ENCODE measurements at places on chromosomes 12 and 14.

- DNase-seq = no peak
Measured at GRCh38 chr12:95205016-95205624, 12.1 kb downstream of the FGD6 start.

- DNase-seq = no peak
Measured at GRCh38 chr14:26172396-26172795, 425.4 kb downstream of the NOVA1 start.

DNA sequence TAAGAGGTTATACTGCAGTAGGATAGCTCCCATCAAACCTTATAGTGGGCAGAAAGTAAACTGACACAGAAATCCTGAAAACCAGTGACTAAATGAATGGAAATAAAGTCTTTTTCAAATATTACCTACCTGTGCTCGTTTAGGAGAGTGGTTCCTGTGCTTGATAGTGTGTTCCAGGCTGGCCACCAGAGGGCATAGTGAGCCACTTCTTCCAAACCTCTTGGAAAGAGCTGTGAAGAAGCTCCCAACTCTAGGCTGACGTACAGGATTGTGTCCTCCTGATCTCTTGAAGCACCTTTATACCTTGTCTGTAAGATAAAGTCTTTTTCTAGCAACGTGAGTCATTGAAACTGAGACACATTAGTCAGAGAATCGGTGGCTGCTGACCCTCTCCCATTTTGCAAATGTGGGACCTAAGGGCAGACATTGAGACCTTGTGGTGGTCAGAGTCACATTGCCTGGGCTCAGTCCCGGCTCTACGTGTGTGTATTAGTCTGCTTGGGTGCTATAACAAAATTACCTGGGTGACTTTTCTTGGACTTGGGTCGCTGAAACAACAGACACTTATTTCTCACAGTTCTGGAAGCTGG lies 17.6 kb downstream of the TDP1 start:
- DNase-seq = peak; percentile 44

DNA sequence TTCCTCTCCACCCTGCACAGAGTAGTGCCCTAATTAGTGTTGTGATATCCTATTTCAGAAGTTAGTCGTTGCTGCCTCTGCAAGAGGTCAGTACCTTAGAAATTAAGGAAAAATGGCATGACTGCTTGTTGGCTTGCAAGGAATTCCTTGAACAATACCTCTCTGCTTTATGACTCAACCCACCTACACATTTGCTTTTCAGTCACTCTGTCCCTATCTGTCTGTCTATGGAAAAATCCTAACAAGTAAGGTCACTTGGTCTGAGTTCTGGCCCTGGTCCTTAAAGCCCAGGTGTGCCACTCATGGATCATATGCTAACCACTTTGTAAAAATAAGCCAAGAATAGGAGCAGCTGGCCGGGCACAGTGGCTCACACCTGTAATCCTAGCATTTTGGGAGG lies 116.4 kb upstream of the ATF1 start:
- peak; percentile 6 for DNase-seq

- DNase-seq = no peak
Measured at GRCh38 chr12:54221402-54221984, 32.7 kb upstream of the SMUG1 start.

DNA sequence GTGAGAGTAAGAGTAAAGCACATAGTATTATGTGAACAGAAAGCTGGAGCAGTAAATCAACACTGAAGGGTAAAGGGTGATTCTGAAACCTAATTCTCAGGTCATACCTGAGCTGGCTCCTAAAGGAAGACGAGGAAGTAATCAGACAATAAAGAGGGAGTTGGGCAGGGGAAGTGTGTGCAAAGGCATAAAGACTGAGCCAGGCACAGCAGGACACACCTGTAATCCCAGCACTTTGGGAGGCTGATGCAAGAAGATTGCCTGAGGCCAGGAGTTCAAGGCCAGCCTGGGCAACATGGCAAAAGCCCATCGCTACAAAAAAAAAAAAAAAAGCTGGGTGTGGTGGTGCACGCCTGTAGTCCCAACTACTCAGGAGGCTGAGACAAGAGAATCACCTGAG lies 9.6 kb downstream of the ARF3 start:
- no peak for DNase-seq

Measured in LHCN-M2 (cell line).